ENCODE measurements at places on chromosomes 5 and 9.

DNA sequence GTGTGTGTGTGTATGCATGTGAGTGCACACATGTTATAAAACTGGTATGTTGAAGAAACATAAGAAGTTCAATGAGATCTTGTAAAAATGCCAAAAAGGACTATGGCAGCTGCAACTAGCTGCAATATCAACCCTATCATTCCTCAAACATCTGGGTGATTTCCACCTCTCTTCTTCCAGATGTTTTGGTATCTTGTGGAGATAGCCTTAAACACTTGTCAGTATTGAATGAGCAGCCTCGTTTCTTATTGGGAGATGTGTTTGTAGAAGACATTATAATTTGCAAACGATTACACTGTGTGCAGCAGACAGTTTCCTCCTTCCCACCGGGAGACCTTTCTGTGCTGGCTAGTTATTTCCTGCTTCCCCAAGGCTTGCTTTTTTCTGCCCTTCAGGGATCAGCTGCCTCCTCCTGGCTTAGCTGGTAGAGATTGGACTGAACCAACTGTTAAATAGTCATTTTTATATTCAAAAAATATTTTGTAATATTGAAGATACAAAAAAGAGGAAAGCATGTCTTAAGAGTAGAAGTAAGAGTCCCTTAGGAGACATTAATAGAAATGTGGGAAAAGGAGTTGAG lies 168.4 kb upstream of the MPDZ start:
- DNase-seq = peak; percentile 9

DNA sequence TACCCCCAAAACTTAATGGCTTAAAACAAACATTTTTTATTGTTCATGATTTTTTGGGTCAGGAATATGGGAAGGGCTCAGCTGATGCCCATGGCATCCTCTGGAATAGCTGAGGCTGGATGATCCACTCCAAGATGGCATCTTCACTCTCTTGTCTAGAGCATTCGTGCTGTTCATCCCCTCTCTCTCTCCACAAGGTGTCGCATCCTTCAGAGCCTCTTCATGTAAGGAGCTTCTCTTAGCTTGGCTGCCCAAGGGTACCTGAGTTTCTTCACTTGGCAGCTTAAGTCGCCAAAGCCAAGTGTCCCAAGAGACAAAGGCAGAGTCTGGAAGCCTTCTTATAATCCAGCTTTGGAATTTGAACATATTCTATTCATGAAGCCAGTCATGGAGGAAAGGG lies 294.7 kb downstream of the CHSY3 start:
- no peak for DNase-seq

- no peak for DNase-seq
These were observed at the start of gene STOM for GRCh38 chr9:121369595-121370265. STOM (minus strand) TSS chr9:121370250; CDS start chr9:121370187, 63 bp downstream.

GRCh38 chr9:130327781-130328348 lies 62.3 kb downstream of the HMCN2 start:
- DNase-seq = no peak

- DNase-seq = no peak
These were observed 19.9 kb downstream of the URM1 start for GRCh38 chr9:128390813-128391711.
